ENCODE measurements at places on chromosomes 4 and X.
A peak's percentile ranks its signal among the peaks of the same experiment; 100 is the strongest.

- no peak for DNase-seq
Observed at GRCh38 chrX:38770152-38770551, 31.1 kb upstream of the MID1IP1 start.

DNA sequence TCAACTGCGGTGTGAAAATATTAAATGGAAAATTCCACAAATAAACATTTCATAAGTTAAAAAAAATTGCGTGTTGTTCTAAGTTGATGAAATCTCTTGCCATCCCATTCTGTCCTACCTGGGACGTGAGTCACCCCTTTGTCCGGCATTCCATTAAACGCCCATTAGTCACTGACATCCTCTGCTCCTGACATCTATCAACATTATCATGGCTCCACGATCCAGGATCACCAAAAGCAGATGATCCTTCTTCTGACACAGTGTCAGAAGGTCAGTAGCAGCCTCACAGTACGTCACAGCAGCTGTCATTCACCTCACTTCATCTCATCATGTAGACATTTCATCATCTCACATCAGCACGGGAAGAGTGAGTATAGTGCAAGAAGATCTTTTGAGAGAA is 125.7 kb downstream of the ZNF827 start:
- DNase-seq: no peak

DNA sequence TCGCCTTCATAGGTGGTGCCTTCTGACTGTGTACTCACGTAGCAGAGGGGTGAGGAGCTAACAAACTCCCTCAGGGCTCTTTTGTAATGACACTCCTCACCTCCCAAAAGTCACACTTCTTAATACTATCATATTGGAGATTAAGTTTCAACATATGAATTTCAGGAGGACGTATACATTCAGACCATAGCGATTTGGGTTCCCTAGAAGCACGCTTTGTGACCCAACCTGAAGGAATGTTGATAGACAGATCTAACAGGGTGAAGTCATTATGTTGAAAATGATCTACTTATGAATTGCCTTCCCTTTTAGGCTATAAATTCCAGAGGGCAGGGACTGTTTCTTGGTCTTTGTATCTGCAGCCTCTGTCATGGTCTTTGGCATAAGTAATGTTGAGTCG is 3.2 kb upstream of the KLHL34 start:
- DNase-seq: no peak

- DNase-seq: peak; percentile 52
Observed at GRCh38 chr4:6641164-6641970, 882 bp downstream of the MRFAP1 start.

DNA sequence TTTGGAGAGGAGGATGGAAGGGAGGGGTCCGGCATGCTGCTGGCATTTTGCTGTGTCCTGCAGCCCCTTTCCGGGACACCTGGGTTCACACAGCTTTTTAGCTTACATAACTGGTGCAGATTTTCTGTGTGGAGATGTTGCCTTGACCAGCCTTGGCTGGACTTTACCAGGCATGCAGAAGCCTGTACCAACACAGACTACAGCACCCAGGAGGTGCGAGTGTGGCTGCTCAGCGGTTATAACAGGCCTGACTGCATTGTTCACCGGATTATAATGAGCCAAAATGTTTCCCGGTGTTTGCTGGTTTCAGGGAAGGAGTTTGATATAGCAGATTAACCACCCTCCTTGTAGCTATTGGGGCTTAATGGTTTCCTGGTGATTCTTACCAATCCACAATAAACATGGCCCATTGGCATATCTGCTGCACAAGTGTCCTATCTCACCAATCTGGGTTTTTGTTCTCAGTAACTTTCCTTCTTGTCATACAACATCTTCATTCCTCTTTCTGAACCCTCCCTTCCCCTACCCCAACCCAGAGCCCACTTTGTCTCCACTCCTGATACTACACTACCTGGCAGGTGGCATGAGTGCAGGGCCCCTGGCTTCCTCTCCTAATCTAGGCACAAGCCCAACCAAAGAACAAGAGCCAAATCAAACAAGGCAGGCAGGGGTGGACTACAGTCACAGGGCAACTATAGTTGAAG is 3.9 kb downstream of the RPL10 start:
- DNase-seq: peak; percentile 43

- peak; percentile 62 for DNase-seq
Observed at GRCh38 chr4:138251938-138252337, 9.8 kb upstream of the SLC7A11 start.

Data from EL (cell line).